ENCODE measurements at places on chromosomes 5 and 9. TPM values are rescaled to one million over a fixed set of nuclear protein-coding genes. Genes with fewer than 3 reads are reported as not detected.

- DNase-seq = peak; percentile 92
These were observed at the start of gene BOD1 for GRCh38 chr5:173616577-173617118. BOD1 (minus strand) TSS chr5:173616650; CDS start chr5:173616436, 214 bp downstream.

- no peak for DNase-seq
These were observed 244.3 kb downstream of the FAM170A start for GRCh38 chr5:119873611-119874010.

GRCh38 chr5:177189965-177190364 is 56.4 kb downstream of the NSD1 start:
- DNase-seq = no peak

GRCh38 chr5:115309751-115310370 is 13.4 kb upstream of the CCDC112 start:
- DNase-seq = peak; percentile 56

GRCh38 chr5:154524859-154525258 is 46.8 kb upstream of the HAND1 start:
- no peak for DNase-seq

DNA sequence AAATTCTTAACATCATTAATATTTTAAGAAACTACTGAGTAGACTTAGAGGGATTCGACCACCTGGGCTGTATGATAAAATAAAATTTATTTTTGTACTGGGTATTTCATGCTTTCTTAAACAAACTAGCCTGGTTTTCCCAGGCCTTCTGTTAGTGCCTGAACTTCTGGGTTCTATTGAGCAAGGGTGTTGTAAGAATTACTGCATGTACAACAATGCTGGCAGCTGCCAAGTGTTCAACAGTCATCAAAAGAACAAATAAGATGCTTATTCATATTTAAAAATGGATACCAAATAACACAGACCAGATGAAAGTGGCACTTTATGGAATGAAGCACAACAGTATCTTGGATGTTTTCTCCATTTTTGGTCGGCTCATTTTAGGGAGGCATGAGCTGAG is 123.2 kb upstream of the FBXL7 start:
- DNase-seq = no peak

- no peak for DNase-seq
These were observed 403 bp downstream of the NINJ1 start for GRCh38 chr9:93133681-93134014.

FAM170A gene
- not detected for polyA plus RNA-seq

DNA sequence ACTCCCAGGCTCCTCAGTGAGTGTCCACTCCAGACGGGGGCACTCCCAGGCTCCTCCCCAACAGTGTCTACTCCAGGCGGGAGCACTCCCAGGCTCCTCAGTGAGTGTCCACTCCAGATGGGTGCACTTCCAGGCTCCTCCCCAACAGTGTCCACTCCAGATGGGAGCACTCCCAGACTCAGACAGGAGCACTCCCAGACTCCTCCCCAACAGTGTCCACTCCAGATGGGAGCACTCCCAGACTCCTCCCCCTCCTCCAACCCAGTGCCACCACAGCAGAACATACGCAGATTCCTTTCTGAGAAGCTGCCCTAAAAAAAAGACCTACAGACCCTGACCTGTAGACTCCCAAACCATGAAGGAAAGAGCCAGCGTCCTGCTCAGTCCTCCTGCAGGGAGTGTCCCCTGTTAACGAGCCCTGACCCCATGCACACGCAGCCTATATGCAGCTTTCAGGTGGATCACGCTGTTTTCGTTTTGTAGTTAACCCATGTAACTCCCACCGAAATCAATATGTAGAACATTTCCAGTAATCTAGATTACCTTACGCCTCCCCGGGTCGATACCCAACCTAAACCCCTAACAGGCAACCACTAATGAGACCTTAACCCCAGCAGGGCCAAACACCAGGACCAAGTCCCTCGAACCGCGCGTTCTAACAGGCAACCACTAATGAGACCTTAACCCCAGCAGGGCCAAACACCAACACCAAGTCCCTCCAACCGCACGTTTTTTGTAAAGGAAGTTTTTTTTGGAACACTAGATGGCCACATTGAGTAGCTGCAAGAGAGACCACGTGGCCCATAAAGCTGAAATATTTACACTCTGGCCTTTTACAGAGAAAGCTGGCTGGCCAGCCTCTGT is 15.7 kb downstream of the PNPLA7 start:
- DNase-seq = no peak

DNA sequence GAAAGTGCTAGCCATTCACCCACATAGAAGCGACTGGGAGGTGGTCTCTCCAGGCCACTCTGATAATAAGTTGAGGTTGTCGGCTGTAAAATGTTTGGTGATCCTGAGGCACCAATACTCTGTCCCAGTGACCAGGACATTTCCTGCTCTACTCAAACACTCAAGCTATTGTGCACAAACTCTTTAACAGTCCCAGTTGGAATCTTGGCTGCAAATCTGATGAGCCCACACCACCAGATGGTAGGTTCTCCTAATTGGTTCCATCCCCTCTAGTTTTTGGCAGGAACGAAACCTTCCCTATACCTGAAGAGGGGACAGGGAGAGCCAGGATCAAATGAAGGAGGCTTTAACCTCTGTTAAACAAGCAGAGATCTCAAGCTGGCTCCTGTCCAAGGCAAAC is 14.3 kb downstream of the GRIA1 start:
- DNase-seq = no peak

DNA sequence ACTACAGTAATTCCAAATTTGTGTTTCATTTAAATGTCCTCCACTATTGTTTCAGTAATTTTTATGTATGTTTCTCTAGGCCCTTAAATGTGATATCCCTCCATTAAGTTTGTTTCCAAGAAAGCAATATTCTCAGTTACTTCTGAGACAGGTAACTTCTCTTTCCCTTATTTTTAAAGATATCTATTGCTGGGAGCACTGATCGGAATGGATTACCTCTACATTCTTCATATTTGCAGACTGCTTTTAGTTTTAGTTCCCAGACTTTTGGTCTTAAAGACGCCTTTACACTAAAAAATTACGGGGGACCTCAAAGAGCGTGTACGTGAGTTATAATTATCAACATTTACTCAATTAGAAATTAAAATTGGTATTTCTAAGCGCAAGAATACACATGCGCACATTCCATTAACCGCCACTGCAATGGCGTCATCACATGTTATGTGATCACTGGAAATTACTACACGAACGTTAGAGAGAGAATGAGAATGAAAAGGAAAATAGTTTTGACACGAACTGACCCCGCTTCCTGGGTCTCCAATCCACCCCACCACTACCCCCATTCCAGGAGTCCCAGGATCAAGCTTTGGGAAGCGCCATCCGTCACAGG is 519 bp upstream of the RAD50 start:
- DNase-seq = no peak

RELL2 gene
- polyA plus RNA-seq = 1.8 TPM

DNA sequence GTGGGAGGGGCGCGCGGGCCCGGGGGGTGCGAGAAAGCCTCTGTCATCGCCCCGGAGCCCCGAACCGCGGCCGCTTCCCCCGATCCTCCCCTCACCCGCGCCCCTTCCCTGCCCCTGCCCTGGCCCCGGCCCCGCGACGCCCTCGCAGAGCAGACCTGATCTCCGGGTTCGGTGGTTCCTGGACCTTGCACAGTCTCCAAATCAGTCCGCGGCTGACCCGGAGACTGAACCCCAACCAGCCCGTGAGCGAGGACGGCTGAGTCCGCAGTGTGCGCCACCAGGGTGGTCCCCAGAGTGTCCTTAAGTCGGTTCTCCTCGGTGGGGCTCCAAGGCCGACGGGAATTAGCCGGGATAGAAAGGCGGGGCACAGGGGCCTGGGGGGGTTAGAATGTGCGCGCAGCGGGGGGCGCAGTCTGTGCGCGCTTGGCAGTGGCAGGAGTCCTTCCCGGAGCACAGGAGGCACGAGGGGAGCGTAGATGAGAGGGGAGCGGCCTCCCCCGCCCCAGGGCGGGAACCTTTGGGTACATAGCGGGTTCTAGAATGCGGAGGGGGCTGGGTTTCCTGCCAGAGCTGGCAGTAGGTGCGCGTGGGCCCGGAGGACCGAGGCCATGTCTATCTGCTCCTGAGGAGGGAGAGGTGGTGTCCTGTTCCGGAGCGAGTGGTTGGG is 779 bp downstream of the PKN3 start:
- no peak for DNase-seq

DNA sequence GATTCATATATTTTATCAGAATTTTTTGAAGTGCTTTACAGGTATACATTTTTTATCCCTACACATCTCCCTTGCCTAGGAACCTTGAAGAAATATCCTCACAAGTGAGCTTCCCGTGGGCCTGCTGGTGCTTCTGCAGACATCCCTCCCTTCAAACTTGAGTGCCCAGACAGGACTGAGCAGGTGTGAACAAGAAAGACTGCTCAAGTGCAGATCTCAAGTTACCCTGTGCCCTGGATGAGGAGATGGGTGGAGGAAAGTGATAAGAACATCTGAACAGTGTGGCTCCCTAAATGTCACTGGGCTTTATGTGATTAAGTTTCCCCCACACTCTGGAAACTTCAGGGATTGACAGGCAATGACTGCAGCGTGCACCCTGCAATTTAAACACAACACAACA is 209.8 kb downstream of the TLE1 start:
- no peak for DNase-seq

GRCh38 chr5:150175536-150175935 is 9.0 kb downstream of the CDX1 start:
- DNase-seq = no peak

DNA sequence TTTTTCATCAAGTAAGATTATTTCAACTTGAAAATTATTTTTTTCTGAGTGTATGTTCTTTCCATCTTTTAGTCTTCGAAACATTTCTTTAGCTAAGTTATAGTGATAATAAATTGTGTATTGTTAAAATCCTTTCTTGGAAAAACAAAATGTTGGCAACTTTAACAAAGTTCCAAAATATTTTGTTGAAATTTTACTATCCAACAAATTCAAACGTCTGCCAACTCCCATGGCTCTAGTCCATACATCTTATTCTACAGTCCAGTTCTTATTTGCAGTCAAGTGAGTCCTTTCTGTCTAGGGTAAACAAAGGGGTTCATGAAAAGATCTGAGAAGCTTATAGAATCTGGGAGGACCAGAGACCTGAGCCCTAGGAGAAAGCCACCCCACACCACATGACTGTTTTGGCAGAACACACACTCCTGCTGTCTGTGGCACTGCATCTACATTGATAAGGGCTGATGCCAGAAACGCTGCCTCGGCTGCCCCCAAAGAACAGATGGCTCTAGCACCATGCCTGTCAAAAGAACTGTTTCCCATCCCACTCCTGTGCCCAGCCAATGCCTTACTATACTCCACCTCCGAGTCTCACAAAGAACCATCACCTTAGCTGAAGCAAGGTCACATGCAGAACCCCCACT is 47.5 kb downstream of the FEM1C start:
- DNase-seq = no peak

DNA sequence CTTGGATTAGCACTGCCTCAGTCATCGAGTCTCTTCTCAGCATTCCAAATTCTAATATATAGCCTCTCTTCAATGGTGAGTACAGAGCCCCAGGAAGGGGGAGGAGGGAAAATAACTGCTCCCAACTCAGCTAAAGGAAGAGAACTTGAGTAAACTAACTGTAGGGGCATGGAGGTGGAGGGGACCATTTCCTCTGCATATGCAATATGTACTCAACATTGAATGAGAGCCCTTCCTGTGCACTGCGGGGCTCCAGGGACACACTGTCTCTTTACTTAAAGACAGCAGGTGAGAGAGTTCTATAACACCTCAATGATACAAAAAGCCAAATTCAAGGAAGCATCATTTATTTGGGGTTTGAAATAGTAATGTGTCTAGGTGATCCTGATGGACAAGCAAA is 75.1 kb downstream of the GNAQ start:
- DNase-seq = no peak

SET gene
- 133 TPM for polyA plus RNA-seq

GRCh38 chr5:22852807-22853660 is at the start of gene CDH12:
CDH12 (minus strand) TSS chr5:22853344.
- no peak for DNase-seq

- DNase-seq = no peak
These were observed 115.2 kb downstream of the BOD1 start for GRCh38 chr5:173501271-173501670.

- DNase-seq = peak; percentile 28
These were observed 29.3 kb upstream of the OBP2B start for GRCh38 chr9:133238272-133238850.

ADAMTSL2 gene
- 0.19 TPM for polyA plus RNA-seq

DNA sequence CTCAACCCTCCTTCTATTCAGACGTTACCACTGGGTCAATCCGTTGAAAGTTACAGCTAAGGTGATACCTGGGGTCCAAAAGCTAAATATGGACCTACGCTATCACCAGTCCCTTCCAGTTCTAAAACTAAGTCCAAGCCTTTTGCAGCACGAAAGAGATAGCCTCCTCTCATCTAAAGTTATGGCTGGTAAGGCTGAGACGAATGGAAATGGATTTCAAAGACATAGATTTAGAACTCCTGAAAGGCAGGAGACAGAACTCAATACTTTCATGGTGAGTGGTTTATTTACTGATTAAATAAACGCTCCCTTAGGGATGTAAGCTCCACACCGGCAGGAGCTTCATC is 751 bp upstream of the RIC1 start:
- no peak for DNase-seq

DNA sequence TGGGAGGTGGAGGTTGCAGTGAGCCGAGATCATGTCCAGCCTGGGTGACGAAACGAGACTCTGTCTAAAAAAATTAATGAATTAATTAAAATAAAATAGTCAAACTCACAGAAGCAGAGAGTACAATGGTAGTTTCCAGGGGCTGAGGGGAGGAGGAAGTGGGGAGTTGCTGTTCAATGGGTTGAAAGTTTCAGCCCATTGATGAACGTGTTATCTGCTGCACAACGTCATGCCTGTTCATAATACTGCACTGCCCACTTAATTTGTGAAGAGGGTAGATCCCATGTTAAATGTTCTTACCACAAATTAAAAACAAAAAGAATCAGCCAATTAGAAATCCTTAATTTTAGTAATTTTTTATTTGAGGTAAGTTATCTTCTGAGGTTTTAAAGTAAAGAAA is 16.4 kb upstream of the RUFY1 start:
- DNase-seq = no peak

GRCh38 chr5:4108690-4109089 is 513.1 kb downstream of the IRX1 start:
- DNase-seq = no peak

GRCh38 chr5:69007163-69007562 is 86.7 kb upstream of the SLC30A5 start:
- no peak for DNase-seq

DNA sequence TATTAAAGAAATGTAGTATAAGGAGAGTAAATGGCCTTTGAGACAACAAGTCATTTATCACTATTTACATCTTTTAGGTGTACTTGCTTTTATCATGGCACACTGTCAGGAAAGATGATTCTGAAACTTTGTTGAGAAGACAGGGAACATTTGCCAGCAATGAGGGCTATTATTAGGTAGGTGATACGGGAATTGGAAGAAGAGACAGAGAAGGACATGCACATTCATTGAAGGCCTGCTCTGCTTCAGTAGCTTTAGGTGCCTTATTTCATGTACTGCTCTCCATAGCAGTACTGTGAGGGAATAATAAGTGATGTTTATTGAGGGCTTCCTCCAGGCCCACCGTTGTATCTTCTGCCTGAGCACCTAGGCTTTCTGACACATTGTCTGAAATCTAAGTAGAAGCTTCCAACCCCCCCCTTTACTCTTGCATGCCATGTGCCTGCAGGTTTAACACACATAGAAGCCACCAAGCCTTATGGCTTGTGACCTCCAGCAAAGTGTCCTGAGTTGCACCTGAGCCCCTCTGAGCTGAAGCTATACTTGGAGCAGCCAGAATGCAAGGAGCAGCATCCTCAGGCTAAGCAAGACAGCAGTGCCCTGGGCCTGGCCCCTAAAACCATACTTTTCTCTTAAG is 275.2 kb upstream of the VLDLR start:
- DNase-seq = no peak
